ENCODE measurements at places on chromosomes 12 and 14.

DNA sequence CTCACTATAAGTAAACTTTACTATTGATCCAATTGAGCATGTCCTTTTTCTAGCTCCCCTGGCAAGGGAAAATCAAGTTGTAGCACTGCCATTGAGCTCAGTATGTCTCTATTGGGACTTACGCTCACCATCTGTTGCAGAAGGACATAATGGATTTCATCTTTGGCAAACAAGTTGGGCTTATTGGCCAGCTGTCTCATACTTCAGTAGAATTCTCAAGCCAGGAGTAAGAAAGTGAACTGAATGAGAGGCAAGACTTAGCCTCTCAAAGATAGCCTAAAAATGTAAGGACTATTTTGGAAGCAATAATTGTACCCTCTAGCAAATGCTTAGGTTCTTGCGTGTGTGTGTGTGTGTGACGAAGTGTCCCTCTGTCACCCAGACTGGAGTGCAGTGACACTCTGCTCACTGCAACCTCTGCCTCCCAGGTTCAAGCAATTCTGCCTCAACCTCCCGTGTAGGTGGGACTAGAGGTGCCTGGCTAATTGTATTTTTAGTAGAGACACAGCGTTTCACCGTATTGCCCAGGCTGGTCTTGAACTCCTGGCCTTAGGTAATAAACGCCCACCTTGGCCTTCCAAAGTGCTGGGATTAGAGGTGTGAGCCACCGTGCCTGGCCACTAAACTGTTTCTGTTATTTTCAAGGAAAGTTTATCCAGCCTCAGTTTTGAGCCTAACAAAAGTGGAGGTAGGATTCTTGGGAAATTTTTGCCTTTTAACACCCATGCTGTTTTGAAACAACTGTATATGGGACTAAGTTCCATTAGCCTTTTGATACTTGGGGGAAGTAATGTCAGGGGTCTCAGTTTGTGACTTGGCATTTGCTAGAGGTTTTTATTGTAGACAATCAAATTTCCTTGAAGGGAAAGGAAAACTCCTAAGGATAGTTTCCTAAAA is 7.0 kb downstream of the HNRNPA1 start:
- DNase-seq: no peak

DNA sequence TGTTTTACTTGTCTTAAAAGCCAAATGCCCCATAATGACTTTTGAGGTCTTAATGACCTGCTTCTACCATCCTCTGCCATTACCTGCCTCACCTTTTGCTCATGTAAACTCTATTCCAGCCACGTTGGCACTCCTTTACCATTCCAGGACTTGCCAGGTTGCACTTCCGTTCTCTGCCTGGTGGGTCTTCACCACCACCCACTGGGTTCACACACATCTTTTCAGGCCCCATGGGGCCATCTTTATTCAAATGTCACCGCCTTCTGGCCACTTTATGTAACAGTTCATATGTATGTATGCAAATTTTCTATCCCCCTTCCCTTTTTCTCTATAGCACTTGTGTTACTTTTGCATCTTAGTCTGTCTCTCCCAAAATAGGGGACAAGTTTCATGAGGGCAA is 57.7 kb downstream of the ATP2A2 start:
- DNase-seq: no peak

GRCh38 chr12:51600721-51601120 is 9.7 kb downstream of the SCN8A start:
- DNase-seq: no peak

- DNase-seq: no peak
Measured at GRCh38 chr12:64740646-64741045, 18.6 kb downstream of the GNS start.

DNA sequence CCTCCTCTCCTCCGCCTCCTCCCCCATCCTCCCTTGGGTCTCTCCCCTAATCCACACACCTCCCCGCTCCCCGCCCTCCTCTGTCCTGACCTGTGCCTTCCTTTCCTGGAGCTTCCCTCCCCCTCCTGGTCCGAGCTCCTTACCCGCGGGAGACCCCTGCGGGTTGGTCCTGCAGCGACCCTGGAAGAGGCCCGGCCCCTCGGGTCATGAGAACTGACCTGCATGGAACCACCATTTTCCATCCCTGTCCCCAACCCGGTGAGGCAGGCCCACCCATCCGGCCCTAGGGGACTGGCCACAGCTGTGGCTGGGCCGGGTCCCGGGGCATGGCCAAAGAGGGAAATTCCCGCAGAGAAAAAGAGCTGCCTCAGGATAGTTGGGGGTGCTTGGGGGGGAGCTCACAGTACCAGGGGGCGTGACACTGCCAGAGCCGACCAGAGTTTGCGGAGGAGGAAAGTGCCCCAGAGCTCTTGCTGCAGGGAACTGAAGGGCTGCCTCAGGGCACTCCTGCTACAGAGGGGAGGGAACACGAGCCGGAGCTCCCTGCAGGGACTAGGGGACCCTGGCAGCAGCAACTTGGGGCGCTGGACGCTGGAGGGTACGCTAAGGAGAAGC is 613 bp downstream of the ARHGEF40 start:
- DNase-seq: no peak

GRCh38 chr12:49959685-49960473 is 1.8 kb upstream of the AQP5 start:
- no peak for DNase-seq

DNA sequence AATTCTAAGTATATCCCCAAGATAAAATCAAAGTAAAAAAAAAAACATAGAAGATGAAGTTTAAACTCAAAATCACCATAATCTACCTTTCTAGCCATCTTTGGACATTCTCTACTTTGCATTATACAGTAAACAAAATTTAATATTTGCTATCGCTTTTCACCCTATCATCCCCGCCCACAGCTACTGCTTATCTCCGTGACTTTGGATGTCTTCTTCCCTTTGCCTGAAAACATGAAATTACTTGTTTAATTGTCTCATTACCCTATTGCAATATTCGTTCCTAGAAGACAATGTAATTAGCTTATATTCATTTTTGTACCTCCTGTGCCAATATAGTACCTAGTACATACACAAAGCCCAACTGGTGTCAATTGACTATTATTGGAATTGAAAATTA is 9.3 kb downstream of the SYNJ2BP start:
- DNase-seq: no peak

DNA sequence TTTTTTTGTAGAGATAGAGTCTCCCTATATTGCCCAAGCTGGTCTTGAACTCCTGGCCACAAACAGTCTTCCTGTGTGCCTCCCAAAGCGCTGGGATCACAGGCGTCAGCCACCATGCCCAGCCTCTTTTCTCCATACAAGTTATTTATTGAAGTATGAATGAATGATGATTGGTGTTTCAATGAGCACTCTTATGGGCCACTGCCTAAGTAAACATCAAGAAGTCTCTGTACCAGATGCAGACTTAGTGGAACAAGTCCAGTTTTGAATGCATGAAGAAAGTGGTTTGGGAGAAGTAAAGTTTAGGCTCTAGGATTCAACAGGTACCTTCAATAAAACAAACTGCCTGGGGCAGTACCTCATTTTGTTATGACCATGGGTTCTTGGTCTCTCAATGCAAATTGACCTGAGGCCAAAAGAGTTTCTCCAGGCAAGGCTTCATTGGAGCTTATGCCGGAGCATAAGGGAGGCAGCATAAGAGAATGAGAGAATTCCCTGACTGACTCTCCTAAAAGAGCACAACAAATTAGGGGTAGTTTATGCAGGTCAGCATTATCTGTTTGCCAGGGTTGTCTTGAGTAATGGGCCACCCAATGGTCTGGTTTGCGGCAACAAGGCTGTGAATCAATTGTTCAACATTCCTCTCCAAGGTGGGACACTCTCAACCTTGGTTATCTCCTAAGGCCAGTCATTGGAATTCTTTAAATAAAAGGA is 1.1 kb upstream of the GMFB start:
- DNase-seq: no peak

DNA sequence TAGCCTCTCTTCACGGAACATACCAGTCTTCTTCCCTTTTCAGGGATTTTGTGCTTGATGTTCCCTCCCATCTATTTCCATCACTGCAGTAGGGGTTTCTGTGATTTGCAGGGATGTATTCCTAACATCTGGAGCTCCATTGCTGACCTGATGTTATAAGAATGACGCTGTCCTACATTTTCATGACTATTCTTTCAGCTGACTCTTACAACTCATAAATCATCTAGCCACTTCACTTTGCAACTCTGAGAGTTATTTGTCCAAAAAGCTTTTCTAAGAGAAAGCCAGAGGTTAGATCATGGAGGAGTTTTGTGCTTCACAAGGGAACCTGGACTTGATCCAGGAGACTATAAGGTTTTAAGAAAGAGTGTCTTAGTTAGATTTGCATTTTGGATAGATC is 116.6 kb upstream of the FAR2 start:
- DNase-seq: no peak

DNA sequence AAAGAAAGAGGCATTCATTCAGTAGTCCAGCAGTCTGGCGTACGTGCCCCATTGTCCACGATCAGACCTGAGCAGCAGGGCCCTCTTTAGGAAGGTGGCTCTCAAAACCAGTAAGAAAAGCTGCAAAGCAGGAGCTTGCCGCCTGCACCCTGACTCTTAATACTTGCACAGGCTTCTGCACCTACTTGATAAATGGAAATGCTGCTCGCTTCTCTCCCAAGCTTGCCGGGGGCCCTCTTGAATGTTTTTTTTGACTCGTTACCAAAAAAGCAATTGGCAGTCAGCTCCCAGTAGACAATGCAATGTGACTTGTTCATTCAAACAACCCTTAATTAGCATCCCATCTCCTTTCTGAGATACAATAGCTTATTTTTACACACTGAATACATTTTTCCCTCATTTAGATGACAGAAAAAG is 27.2 kb upstream of the PTPRB start:
- DNase-seq: no peak

DNA sequence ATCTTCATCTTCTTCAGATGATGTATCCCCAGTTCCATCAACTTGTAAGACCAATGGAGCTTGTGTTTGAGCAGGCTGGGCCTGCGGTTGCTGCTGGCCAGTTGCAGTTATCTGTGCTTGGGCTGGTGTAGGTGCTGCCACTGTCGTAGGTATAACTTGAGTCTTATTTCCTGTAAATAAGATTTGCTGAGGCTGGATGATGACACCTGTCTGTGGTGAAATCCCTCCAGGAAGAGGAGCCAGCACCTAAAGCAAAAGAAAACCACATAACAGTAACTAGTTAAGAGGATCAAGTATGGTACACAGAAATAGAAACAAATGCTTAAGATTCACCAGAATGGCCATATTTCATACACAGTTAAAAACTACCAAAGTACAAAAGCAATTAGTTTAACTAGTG is 28.2 kb downstream of the GTF2A1 start:
- no peak for DNase-seq

DNA sequence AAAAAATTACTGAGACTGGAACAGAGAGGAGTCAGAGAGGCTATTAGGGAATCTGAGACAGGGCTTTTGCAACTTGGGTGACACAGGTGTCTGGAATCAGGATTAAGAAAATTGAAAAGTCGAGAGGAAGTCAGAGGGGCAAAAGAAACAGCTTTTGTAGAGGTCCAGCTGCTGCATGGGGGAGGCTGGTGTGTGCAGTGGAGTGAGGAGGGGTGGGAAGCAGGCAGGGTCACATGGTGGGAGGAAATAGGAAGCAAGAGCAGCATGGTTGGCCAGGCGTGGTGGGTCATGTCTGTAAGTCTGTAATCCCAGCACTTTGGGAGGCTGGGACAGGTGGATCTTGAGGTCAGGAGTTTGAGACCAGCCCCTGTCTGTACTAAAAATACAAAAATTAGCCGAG is 69.7 kb upstream of the VRK1 start:
- no peak for DNase-seq
